ENCODE measurements at places on chromosomes 7 and 10. TPM values are rescaled to one million over a fixed set of nuclear protein-coding genes. Genes with fewer than 3 reads are reported as not detected.

- H3K36me3 ChIP-seq, result no peaks in the 10 kb centered on the region
- no peaks in the 10 kb centered on the region for H3K27me3 ChIP-seq
- no peaks in the 10 kb centered on the region for H3K4me1 ChIP-seq
Measured at GRCh38 chr7:132295175-132295574, 281.1 kb downstream of the PLXNA4 start.

DNA sequence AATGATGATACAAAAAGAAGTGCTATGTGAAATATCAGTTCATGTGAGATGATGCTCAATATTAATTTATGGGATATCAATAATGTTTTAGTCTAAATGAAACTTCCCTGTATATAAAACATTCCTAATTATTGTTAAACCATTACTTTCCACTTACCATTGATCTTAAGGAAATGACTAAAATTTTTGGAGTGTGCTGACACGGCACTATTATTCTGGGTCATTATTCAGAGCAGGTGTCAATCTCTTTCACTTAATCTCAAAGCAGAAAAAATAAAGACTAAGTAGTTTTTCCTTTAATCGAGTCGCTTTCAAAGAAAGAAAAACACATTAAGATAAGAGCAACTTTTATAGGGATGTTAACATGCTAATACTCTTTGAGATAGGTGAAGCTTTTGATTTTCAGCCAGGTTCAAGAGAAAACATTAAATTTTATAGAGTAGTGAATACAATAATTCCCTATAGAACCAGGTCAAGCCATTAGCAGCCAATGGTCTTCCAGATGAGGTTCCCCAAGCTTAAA is 11.4 kb upstream of the CREB5 start:
- H3K4me1 ChIP-seq, result no peaks in the 10 kb centered on the region
- H3K27me3 ChIP-seq, result no peaks in the 10 kb centered on the region

DNA sequence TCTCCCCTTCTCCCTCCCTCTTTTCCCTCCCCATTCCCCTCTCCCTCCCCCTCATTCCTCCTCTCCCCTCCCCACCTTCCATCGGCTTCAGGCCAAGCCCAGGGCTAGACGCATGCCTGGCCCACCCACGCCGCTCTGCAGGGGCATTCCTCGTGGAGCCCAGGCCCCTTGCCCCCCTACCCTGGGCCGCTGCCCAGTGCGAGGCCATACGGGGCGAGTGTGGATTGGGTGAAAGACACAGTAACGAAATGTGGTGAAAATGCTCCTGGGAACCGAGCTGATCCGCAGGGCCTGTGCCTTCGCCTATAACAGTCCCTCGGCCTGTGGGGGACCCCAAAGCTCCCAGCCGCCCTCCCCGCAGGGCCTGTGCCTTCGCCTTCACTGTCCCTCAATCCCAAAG is 28.3 kb downstream of the ADGRA1 start:
- H3K36me3 ChIP-seq, result no peaks in the 10 kb centered on the region
- no peaks in the 10 kb centered on the region for H3K27me3 ChIP-seq
- H3K4me3 ChIP-seq, result no peak overlapping the region
- no peaks in the 10 kb centered on the region for H3K4me1 ChIP-seq

DNA sequence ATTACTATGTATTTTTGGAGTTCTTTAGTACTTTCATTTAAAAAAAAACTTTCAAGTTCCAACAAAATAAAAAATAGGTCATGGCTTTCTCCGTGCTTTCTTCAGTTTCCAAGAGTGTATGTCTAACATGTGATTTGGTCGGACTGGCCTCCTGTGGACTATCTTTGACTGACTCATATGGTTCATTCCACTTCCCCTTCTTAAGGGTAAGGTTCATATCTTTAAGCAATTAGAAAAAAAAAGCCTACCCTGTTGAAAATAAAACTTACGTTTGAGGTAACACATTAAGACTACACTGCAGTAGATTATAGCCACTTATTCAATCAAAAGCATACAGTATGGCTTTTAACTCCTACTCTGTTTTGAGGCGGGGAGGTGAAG is 112.8 kb upstream of the AHR start:
- no peak overlapping the region for H3K4me3 ChIP-seq
- no peaks in the 10 kb centered on the region for H3K27me3 ChIP-seq
- H3K4me1 ChIP-seq, result peaks cover 23% of the 10 kb centered on the region
- H3K27ac ChIP-seq, result no peak overlapping the region
- no peak for DNase-seq
- no peaks in the 10 kb centered on the region for H3K36me3 ChIP-seq

Gene NFKB2
- 7.5 TPM for total RNA-seq

GRCh38 chr7:75533926-75534325 is 41.8 kb downstream of the SPDYE5 start:
- no peaks in the 10 kb centered on the region for H3K4me1 ChIP-seq
- no peak overlapping the region for H3K4me3 ChIP-seq
- no peak overlapping the region for H3K27ac ChIP-seq
- no peaks in the 10 kb centered on the region for H3K27me3 ChIP-seq
- no peak for DNase-seq
- no peaks in the 10 kb centered on the region for H3K36me3 ChIP-seq

Gene RAB19
- total RNA-seq, result 0.27 TPM

Gene TTYH3
- total RNA-seq, result 10.3 TPM

- no peak overlapping the region for H3K4me3 ChIP-seq
- H3K36me3 ChIP-seq, result no peaks in the 10 kb centered on the region
- H3K27me3 ChIP-seq, result no peaks in the 10 kb centered on the region
- no peak for DNase-seq
Measured at GRCh38 chr10:4093438-4093837, 308.4 kb upstream of the KLF6 start.
